ENCODE measurements at places on chromosomes 12 and 14. TPM values are rescaled to one million over a fixed set of nuclear protein-coding genes. Genes with fewer than 3 reads are reported as not detected.
A peak's percentile ranks its signal among the peaks of the same experiment; 100 is the strongest.

DNA sequence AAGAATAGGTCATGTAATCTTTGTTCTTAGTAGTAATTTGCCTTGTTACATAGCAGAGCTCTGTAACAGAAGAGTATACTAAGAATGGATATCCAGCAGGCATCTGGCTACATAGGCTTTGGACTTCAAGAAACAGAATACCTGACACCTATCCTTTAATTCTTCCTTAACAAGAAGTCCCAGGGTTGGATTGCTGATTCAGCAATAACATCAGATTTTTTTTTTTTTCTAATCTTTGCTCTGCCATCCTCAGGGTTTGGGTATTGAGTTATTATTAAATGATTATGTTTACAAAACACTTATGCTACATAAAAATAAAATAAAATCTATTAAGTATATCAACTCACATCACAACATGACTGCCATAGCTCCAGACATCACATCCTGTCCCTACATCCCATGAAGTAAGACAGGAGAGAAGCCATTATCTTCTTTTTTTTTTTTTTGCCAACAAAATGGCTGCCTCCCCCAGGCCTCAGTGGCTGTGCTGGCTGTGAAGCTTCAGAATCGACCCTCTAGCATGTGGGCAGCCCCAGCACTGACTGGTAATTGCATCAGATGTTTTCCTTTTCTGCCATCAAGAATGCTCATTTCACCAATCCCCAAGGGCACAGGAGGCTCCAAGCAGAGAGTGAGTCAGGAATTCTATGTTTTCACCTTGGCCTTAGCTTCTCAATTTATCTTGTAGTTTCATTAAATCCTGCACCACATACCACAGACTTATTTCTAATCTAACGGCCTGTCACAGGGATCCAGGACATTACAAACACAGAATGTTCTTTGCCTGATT, 186.2 kb downstream of the DICER1 start:
- peak; percentile 89 for DNase-seq

DNA sequence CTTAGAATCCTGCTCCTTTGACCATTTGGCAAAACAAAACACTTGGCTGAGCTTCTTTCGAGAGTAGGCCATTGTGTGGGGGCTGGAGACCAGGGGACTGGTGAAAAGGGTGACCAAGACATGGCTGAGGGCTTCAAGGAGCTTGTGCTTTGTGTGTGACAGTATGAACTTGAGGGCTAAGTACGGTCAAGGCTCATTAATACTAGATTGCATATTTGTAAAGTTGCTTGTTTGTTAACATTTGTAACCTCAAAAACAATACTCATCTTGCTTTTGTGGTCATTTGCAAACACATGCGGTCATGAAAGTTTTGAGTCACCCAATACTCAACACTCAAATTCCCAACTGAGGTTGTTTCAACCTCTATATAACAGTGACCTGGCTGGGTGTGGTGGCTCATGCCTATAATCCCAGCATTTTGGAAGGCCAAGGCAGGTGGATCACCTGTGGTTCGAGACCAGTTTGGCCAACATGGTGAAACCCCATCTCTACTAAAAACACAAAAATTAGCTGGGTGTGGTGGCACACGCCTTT, 42.5 kb downstream of the ZFYVE26 start:
- DNase-seq: no peak

DNA sequence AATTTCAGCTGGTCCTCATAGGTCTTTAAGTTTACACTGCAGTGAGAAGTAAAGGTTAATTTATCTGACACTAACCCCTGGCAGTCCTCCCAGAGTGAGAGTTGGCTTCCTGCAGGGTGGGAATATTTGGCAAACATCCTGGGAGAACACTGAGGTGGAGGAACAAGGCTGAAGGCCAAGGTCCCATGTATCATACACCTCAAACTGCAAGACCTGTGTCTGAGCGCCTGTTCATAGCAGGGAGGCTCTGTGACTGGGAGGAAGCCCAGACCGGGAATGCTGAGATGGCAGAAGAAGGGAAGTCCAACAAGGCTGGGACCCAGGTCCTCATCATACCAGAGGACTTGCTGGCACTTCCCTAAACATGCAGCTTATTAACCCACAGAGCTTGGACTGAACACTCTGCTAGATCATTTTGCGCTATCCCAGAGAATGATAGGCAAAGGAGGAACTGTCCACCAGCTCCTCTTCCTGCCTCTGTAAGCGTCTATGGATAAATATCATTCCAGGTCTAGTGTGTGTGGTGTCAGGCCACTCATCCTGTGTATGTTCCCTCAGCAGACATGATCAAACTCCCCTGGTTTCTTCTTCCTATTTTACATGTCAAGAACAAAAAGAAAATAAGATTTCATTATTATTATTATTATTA, 199.6 kb upstream of the CNOT2 start:
- no peak for DNase-seq

DNA sequence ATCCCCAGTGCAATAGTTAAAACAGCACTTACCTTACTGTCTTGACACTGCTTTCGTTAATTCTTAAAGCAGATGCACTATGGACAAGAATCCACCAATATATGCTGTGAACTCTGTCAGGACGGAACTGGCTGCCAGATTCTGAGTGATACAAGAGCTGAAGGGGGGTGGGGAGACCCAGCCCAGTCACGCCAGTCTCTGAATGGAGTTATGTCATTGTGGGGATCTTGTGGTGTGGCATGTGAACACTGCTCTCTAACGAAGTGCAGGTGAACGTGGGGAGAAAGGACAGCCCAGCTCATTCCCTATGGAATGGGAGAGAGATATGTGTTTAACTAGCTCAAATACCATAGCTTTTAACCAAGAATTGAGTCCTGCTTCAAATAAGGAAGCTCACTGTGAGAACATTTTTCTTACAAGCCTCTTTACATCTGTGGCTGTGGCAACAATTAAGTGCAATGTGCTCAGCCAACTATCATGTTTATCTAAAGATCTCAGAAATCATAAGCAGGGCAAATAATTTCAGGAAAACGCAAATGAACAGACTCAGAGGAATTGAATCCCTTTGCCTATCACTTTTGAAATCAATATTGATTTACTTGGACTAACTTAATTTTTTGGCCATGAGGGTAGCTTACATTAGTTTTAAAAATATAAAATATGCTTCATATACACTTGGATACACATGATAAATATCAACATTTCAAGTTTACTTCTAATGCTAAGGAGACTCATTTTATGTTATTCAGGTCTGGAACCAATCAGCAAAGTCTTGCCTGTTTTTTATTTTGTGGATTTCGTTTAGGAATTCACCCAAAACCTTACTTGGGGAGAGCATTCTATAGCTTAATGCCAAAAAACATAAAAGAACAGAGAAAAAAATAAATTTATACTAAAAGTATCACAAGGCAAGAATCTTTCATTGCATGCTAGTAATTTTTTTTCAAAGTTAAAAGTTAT, at the start of gene LUM:
Gene LUM (minus strand): TSS at position 129 of the 960 bp plus-strand sequence. CDS start 2,515 bp downstream, outside the sequence.
- no peak for DNase-seq

DNA sequence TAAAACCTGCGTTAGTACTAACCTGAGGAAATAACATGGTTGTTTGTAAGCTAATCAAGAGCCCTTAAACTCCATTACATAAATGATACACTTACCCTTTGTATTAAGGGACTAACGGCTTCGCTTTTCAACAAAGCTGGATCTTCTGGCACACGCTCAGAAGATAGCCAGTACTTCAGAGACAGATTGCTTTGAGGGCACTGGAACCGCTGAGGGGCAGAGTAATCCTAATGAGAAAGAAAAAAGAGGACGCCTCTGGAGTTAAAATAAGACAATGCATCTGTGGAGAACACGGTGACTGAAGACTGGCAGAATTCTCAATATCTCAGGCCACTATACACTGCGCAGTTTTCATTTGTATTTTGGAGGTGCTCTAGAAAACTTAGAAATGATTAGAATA, 1.5 kb upstream of the KTN1 start:
- no peak for DNase-seq

DNA sequence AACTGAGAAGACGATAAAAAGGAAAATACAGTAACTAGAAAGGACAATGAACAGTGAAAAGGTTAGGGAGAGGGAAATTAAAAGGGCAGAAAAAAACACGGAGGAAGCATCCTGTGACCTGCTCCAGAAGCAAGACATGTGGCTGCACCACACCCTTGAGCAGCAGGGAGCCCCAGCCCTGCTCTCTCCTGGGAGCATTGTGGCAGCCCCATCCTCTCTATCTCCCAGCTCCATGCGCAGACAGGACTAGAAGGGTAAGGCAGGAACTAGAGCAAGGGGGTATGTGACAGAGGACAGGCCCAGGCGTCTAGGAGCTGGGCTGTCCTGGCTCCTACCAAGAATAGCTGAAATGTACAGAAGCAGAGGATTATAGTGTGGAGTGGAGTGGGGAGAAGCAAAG, 38.6 kb upstream of the SMUG1 start:
- no peak for DNase-seq

The SLC25A47 gene
- not detected for total RNA-seq

DNA sequence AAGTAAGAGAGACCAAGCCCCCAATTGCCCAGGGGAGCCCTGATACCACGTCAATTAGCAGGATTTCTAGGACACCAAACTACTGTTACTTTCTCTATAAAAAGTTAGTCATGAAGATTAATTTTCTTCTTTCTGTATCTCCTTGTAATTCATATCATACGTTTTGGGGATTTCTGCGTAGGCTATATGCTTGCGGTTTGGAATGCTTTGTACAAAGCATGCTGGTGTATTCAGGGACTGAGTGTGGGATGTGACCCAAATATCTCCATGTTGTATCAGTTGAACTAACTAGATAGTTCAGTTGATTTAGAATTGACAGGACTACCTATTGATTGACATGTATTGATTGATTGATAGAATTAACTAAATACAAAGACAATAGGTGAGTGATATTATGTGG, 7.7 kb downstream of the GPR33 start:
- no peak for DNase-seq

The TNS2 gene
- 199 TPM for total RNA-seq

The FIGNL2 gene
- total RNA-seq: 0.33 TPM

- no peak for DNase-seq
Measured at GRCh38 chr12:10406725-10407124, 2.8 kb downstream of the KLRC4 start.

The TAS2R7 gene
- not detected for total RNA-seq

DNA sequence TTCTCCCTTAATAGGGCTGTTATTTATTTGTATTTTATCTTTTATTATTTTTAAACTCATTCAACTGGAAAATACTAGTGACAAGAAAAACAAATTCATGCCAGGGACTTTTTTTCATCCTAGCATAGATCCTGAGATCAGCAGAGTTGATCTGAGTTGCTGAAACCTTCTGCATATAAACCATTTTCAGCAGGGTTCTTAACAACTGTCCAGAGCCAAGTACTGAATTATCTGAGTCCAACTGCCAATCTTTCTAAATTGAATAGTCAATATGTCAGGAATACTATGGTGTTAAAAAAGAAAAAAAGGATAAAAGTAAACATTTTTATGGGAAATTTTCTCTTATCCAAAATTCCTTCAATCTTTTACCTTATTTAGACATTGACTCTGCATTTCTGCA, 28.6 kb downstream of the CDC42BPB start:
- DNase-seq: no peak

The MRPL42 gene
- total RNA-seq: 21.6 TPM

- DNase-seq: no peak
Measured at GRCh38 chr14:37056473-37056872, 115.9 kb downstream of the SLC25A21 start.

GRCh38 chr12:94285943-94286582, 137.7 kb downstream of the PLXNC1 start:
- no peak for DNase-seq

- no peak for DNase-seq
Measured at GRCh38 chr12:119005913-119006312, 24.6 kb downstream of the SRRM4 start.

DNA sequence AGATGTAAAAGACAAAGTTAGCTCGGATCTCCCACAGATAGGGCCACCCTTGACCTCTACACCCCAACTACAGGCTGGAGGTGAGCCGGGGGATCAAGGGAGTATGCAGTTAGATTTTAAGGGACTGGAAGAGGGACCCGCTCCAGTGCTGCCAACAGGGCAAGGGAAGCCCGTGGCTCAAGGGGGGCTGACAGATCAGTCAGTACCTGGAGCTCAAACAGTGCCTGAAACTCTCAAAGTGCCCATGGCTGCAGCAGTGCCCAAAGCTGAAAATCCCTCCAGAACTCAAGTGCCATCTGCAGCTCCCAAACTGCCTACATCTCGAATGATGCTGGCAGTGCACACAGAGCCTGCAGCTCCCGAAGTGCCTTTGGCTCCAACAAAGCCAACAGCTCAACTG, 10.4 kb downstream of the NYNRIN start:
- no peak for DNase-seq

DNA sequence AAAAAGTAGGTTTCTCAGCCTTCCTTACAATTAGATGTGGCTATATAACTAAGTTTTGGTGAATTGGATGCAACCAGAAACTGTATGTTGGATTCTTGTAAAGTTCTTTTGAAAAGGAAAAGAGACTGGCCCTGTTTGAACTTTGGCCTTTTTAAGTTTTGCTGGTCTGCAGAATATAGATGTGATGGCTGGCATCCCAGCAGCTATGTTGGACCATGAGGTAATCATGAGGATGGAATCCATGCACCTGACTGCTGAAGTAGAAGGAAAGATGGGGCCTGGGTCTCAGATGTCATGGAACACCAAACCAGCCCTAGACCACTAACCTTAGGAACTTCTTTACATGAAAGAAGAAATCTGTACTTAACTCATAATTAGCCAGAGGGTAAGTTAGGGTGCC, 482.5 kb downstream of the GLT1D1 start:
- no peak for DNase-seq

All from esophagus muscularis mucosa (tissue), 4 donors.